EL (cell line): ENCODE measurements at places on chromosomes 11 and 22.

- DNase-seq, result no peak
Observed at GRCh38 chr11:77175869-77176539, 48.0 kb downstream of the MYO7A start.

GRCh38 chr11:87193756-87194470 is 156.2 kb downstream of the TMEM135 start:
- DNase-seq, result no peak

- DNase-seq, result no peak
Observed at GRCh38 chr11:75163921-75164849, 13.3 kb downstream of the SLCO2B1 start.

DNA sequence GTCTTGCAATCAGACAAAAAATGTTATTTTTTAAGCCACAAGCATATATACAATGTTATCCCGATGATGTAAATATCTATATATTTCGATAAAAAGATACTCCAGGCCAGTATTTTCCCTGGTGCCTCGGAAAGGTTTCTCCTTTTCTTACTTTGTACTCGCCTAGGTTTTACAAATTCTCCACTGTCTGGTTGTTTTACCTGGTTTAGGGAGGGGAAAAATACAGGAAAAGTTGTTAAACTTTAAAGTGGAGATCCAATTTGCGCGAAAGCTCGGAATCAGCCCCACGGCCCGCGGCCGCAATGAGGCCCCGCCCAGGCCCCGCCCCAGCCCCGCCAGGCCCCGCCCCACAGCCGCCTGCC is 58.4 kb upstream of the WNT7B start:
- no peak for DNase-seq

DNA sequence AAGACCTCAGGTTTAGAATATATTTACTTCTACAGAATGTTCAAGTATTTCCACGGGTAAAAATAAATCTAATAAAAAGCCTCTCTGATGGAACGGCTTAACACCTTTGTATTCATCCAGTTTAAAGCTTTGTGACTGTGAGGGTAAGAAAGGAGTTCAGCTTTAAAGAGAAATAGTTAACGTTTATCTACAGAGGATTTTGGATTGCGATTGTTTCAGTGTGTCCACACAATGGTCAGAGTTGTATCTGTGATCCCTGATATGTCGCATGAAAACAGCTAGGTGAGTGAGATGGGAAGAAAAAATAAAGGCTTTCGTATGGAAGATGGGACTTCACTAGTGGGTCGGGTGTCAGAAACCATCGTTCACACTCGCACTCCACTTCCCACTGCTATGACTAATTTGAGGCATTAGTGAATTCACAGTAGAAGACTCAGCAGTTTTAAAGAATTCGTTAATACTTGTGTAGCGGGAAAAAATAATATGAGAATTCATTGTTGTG is 1.6 kb downstream of the APLP2 start:
- DNase-seq, result peak; percentile 47
